Mesothelial cell of epicardium (in vitro differentiated cells): ENCODE measurements at places on chromosomes 2 and 18.

DNA sequence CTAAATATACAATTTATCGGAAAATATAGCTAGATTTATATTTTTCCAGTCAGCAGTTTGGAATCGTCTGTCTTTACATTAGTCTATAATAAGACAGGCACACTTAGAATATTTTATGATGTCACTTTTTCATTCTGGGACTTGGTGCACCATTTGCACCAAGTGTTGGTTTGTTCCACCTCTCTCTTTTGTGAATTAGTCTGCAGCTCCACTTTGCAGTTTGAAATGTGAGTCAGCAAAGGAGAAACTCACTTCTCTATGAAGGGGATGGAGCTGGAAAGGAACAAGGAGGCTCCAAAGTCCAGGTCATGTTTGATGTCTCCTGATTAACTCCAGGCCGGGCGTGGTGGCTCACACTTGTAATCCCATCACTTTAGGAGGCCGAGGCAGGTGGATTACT lies 63.8 kb upstream of the RTN4 start:
- DNase-seq = no peak

- DNase-seq = no peak
Measured at GRCh38 chr2:120631724-120632123, 103.9 kb upstream of the GLI2 start.

DNA sequence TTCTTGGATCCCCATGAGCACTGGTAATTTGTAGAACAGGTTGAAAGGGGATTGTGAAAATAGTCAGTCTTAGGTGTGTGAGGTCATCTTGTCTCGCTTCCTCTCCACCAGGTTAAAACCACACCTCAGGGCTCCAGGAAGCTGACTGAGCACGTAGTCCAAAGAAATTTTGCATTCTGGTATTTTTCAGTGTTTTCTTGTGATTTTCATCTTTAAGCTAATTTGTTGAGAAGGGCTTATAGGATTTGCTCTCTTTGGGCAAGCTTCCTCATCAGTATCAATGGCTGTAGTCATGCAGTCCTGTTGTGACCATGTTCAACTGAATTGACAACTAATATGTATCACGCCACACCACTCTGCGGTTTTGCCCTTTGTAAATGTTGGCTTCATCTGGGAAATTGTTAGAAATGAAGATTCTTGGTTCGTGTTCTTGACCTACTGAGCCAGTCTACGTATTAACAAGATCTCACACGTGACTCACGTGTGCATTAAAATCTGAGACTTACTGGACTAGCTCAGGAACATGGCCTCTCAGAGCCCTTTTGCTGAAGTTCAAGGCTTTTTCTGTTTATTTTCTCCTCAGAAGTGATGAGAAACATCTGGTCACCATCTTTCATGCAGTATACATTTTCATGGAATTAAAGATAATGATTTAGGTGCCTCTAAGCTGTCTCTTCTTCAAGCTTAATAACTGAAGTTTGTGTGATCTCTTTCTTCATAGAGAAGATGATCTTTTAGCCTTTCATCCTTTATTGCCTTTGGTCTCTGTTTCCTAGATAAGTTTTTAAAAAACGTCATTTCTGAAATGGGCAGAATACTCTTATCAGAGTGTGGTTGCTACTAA lies 32.8 kb downstream of the FMNL2 start:
- no peak for DNase-seq

DNA sequence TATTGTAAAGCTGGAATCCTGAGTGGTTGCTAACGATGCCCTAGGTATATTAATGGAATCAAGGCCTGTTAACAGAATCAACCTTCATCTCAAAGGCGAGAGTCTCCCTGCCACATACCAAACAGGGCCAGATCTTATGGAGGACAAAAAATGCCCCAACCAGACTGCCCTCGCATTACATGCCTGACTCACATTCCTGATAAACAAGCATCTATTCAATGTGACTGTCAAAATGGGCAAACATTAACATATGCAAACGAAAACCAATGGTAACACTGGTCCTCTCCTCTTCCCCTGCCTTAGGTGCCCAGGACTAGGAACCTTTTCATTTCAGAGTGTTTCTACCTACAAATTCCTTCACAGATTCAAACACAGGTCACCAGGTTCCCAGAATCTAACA lies 83.4 kb downstream of the COL6A3 start:
- DNase-seq = no peak

- DNase-seq = no peak
Measured at GRCh38 chr2:112615051-112615450, 30.6 kb downstream of the CHCHD5 start.

- DNase-seq = no peak
Measured at GRCh38 chr18:45014047-45014501, 333.4 kb downstream of the SETBP1 start.
